ENCODE measurements at places on chromosomes 13 and 19.

GRCh38 chr13:51222686-51223559 lies 725 bp downstream of the FAM124A start:
- DNase-seq: no peak

GRCh38 chr13:99288089-99288488 lies 19.1 kb downstream of the GPR183 start:
- no peak for DNase-seq

- DNase-seq: no peak
Observed at GRCh38 chr13:37383046-37383445, 215.5 kb downstream of the POSTN start.

DNA sequence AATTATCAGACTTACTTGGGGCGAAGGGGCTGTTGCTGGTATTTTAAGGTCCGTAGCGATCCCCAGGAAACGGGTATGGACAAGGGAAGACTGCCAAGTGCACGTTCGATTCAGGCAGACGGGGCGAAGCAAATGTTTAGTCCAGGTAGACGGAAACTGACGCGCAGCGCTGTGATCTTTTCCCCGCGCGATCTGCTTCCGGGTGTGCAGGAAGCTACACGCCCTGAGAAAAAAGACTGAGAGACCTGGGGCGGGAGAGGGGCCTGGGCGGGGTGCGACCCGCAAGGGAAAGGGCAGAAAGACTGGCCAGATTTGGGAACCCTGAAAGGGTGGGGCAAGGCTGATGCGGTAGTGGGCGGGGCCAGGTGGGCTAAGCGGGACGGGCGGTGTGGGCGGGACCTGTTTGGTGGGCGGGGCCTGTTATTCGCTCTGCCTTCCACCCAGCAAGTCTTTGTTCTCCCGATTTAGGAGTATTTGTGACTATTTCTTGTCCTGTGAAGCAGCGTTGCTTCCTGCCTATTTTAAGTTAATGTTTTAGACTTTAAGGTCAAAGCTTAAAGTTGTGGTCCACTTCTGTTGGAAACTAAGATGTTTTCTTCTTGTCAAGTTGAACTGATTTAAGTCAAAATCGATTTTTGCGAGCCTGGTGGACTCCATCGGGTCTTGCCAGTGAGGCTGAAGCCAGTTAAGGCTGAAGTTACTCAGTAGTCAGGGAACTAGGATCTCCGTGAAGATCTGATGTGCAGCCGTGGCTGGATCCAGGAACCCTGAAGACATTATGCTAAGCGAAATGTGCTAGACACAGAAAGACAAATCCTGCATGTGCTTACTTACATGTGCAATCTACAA lies at the start of gene ZNF836:
Gene ZNF836, minus strand, starts transcription at position 301 of the 849 bp plus-strand sequence. CDS start 3,549 bp downstream, outside the sequence.
- peak; percentile 87 for DNase-seq

DNA sequence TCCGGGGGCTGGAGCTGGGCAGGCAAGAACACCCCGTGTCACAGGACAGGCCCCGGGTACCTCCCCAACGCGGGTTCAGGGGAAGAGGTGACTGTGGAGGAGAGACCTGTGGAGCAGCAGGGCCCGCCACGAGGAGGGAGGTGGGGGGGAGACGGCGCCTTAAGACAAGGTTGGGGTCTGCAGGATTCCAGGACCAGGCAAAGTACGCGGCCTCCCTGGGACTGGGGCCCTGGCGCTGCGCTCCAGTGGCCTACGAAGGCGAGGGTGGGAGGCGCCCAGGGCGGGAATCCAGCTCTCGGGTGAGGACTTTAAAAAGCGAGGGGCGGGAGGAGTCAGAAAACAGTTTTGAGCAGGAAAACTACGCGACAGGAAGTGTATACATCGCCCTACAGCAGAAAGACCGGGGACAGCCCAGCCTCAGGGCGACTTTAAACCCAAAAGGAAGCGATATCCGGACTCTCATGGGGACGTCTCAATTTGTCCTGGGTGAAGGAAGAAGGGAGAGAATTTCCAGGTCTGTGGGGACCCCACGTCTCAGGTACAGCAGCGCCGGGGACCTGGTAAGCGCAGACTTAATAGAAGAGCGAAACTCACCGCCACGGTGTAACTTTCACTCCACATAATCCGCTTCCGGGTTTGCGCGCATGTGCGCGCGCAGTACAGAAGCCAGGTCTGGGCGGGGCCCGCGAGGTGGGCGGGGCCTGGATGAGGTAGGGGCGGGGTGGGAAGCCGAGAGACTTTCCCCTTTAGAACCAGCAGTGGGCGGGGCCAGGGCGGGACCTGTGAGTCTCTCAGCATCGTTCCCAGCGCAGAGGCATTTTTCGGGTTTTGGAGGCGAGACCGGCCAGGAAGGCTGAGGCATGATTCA lies at the start of gene ZNF83:
Gene ZNF83, minus strand, starts transcription at position 638 of the 868 bp plus-strand sequence.
- peak; percentile 98 for DNase-seq

Data from AG08396 (cell line).